Heart left ventricle (tissue), 16 donors: ENCODE measurements at places on chromosomes 1 and 21. TPM values are rescaled to one million over a fixed set of nuclear protein-coding genes. Genes with fewer than 3 reads are reported as not detected.

DNA sequence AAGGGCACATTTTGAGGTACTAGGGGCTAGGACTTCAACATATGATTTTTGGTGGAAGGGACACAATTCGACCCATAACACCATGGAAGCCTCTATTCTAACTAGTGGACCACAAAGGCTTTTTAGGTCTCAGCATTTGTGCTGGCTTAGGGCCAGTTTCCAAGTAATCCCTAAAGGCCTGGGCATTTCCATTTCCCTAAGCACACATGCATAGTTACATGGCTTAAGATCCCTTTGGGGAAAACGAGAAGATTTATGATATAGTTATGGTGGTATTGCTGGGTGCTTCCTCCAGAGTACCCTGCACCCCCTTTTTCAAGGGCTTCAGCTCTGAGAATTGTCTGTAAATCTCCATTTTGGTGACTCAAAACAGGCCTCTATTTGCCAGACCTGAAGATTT, 28.2 kb upstream of the TMEM54 start:
- no peak overlapping the region for H3K27ac ChIP-seq
- no peaks in the 10 kb centered on the region for H3K27me3 ChIP-seq
- H3K4me3 ChIP-seq = no peak overlapping the region

DNA sequence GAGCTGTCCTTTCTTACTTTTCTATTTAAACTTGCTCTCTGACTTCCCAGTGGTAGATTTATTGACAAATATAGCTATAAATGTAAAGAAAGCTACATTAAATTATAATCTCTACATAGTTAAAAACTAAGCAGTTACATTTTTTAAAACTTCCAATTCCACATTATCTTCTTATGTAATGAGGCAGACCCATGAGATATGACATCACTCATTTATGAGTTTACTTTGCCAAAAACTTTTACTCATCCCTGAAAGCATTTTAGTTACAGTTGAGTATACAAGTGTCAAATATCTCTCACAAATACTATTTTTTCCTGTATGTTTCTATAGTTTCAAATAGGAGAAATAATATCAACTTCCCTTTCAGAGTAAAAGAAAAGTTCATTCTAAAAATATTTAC, 3.8 kb downstream of the NMNAT2 start:
- H3K27me3 ChIP-seq = no peaks in the 10 kb centered on the region
- H3K4me1 ChIP-seq = peaks cover 19% of the 10 kb centered on the region
- H3K36me3 ChIP-seq = no peaks in the 10 kb centered on the region

The NHLH1 gene
- not detected for total RNA-seq

The ZNF593OS gene
- total RNA-seq = not detected

DNA sequence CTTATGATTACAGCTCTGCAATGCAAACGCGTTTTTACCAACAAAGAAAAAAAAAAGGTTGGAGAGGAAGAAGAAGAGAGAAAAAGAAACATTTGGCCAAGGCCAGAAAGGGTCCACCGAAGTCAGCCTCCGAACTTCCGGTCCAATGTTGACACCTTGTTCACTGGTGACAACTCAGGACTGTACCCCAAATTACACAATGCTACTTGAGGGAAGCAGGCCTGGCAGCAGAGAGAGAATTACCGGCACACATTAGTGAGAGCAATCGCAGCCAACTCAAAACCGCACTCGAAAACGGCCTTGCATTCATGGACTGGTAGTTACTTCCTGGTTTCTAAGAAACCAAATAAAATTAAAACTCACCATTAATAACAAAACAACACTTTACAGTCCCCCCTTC, 652.5 kb downstream of the KIF26B start:
- no peaks in the 10 kb centered on the region for H3K4me1 ChIP-seq
- DNase-seq = no peak
- no peaks in the 10 kb centered on the region for H3K36me3 ChIP-seq
- no peak overlapping the region for H3K4me3 ChIP-seq
- no peaks in the 10 kb centered on the region for H3K27me3 ChIP-seq
- H3K27ac ChIP-seq = no peak overlapping the region

- peaks cover 100% of the 10 kb centered on the region for H3K36me3 ChIP-seq
- DNase-seq = no peak
- H3K4me1 ChIP-seq = no peaks in the 10 kb centered on the region
- H3K27ac ChIP-seq = no peak overlapping the region
Observed at GRCh38 chr1:20648438-20648837, 12.7 kb downstream of the DDOST start.

The B4GALT3 gene
- 30.1 TPM for total RNA-seq

The LAMC2 gene
- total RNA-seq = 0.50 TPM
